ENCODE measurements at places on chromosomes 2 and 18. TPM values are rescaled to one million over a fixed set of nuclear protein-coding genes. Genes with fewer than 3 reads are reported as not detected.

The MYO7B gene
- under 0.01 TPM for total RNA-seq

The CNDP2 gene
- total RNA-seq: 84.0 TPM

The CCDC74A gene
- 5.0 TPM for total RNA-seq

The LIMS3 gene
- total RNA-seq: 1.1 TPM

The RAB17 gene
- total RNA-seq: 0.19 TPM

The FKBP7 gene
- total RNA-seq: 68.8 TPM

The C2orf78 gene
- not detected for total RNA-seq

The SCN3A gene
- total RNA-seq: 1.9 TPM

The C1GALT1C1L gene
- 1.1 TPM for total RNA-seq

The PMAIP1 gene
- total RNA-seq: 2.5 TPM

The ANKRD53 gene
- total RNA-seq: 0.28 TPM

The IL1A gene
- 8.2 TPM for total RNA-seq

The EPAS1 gene
- total RNA-seq: 56.9 TPM

The LONRF2 gene
- total RNA-seq: under 0.01 TPM

The ACKR3 gene
- total RNA-seq: 5.4 TPM

The CSRNP3 gene
- 1.2 TPM for total RNA-seq

The NDC80 gene
- 45.1 TPM for total RNA-seq
